ENCODE measurements at places on chromosomes 3 and 15. TPM values are rescaled to one million over a fixed set of nuclear protein-coding genes. Genes with fewer than 3 reads are reported as not detected.

GRCh38 chr3:122076491-122077292 is 21.5 kb downstream of the CD86 start:
- no peak for DNase-seq

DNA sequence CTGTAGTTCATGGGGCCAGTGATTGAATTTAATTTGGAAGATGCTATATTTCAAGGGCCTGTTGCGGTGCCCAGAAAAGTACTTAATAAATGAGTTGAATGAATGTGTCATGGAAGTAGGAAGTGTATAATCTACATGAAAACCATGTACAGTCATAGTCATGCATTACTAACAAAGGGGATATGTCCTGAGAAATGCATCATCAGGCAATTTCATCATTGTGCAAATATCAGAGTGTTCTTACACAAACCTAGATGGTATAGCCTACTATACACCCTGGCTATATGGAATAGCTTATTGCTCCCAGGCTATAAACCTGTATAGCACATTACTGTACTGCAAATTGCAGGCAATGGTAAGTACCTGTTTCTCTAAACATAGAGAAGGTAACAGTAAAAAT is 10.7 kb upstream of the MYO5C start:
- DNase-seq: no peak

DNA sequence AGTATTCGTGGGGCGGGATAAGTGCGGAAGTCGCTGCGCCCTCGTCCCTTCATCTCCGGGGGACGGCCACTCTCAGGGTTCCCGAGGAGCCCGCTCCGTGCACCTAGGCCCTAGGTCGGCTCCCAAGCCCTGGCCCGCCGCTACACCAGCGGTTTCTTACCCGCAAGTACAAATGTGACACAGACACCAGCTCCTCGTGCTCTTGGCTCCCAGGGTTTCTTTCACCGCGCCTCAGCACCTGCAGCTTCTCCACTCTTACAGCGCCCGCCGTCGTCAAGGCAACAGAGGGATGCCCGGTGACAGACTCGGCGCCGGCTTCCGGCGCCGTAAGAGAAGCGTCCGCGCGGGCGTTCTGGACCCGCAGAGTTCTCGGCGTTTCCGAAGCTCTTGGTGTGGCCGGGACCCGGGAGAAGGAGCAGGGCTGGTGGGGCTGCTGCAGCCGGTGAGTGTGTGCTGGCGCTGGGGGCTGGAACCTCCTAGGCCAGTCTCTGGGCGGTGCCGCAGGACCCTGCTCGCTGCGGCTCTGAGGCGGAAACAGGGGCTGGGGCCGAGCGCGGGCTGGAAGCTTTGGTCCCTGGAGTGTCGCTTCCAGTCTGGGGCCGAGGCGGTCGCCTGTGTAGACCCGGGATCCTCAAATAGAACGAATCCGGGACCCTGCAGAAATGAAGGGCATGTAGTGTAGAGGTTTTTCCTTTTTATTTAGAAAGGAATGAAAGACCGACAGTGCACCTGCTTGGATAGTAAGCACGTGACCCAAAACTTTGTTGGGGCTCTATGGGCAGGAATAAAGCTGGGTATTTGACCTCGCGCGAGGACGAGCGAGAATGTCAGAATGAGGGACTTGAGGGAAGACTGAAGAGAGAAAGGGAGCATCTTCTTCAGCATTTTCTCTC is 155.4 kb upstream of the GOLGA6L4 start:
- DNase-seq: no peak

GRCh38 chr15:88803920-88804247 is 648 bp downstream of the ACAN start:
- no peak for DNase-seq

The CAPN3 gene
- 7.5 TPM for total RNA-seq

DNA sequence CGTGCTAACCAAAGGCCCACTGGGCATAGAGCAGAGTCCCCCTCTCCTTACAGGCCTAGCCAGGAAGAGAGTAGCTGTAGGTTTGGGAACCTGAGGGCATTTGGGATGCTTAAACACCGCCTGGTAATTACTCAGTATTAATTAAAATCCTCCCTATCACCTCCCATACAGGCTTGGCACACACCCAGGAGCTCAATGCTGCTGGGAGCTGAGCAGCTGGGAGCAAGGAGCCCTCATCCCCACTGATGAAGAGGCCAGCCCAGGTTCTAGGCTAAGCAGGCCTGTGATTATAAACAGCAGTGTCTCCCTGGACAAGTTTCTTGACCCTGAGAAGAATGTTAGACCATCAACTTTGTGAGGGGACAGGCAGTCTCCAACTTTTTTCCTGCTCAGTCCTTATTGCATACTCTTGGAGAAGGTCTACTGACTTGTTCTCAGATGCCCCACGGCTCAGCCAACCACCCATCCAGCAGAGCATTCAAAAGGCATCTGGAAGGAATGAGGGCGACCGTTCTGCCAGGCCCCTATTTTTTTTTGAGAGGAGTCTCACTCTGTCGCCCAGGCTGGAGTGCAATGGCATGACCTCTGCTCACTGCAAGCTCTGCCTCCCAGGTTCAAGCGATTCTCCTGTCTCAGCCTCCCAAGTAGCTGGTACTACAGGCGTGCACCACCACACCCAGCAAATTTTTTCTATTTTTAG is 1.3 kb upstream of the PRKAR2A start:
- DNase-seq: no peak

GRCh38 chr3:13419505-13420044 is 547 bp downstream of the NUP210 start:
- DNase-seq: no peak

- no peak for DNase-seq
Measured at GRCh38 chr3:170062769-170063168, 25.0 kb downstream of the GPR160 start.

The ECE2 gene
- not detected for total RNA-seq

The MBD4 gene
- 29.3 TPM for total RNA-seq

DNA sequence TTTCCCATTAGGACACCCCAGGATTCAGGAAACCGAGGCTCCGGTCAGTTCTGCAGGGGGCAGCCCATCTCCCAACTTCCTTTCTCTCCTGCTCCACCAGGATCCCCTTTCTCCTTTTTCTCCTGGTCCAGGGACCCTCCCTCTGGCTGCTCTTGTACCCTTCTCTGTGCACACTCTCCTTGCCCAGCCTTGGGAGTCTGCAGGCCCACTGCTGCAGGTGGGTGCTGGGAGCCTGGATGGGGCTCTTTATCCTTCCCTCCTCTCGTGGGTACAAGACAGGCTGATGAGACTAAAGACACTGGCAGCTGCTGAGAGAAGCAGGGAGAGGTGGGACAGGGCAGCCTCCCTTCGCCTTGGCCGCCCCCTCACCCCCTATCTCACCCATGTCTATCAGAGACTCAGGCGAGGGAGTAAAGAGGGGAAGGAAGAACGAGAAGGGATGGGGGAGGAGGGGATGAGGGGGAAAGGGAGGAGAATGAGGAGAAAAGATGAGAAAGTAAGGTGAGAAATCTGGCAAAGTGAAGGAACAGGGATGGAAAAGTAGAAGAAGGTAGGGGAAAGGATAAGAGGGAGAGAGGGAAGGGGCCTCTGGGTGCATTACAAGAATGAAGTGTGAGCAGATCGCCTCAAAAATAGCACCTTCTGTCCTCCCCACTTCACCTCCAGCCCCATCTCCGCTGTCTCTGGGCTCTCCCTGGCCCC is 45.2 kb downstream of the ITGA11 start:
- DNase-seq: no peak

GRCh38 chr3:57170946-57171345 is 5.8 kb upstream of the IL17RD start:
- DNase-seq: no peak

GRCh38 chr3:126412841-126413692 is 18.4 kb downstream of the CFAP100 start:
- no peak for DNase-seq

DNA sequence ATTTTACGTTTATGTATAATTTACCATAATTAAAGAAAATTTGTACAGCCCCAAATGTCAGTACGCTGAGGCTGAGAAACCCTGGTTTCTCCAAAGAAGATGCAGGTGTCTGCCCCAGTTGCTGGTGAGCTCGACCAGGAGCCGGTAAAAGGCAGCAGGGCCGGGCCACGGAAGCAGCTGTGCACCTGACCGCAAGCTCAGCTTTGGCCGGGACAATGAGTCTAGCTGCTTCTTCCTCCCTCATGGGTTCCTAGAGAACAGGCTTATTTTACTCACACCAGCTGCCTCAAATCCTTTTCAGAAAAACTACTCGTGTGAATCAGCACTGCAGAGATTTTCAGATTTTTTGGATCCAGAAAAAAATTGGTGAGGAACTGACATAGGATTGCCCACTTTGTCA is 18.0 kb upstream of the ZXDC start:
- DNase-seq: no peak

DNA sequence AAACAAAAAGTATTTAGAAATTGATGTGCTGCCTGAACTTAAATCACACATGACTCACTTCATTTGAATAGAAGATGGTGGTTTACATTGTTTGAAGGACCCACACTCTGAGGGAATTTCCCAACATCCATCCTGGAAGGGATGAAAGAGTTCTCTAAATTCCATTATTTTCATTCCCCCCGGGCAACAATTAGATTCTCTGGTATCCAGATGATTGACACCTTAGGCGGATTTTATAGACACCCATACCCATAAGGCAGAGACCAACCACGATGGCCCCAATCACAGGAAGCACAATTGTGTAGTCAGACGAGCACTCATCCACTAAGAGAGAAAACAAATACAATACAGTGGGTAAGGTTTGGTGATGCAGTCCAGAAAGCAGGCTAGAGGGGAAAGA is 24.6 kb upstream of the MCCC1 start:
- DNase-seq: no peak

The ACP3 gene
- total RNA-seq: 4.1 TPM

DNA sequence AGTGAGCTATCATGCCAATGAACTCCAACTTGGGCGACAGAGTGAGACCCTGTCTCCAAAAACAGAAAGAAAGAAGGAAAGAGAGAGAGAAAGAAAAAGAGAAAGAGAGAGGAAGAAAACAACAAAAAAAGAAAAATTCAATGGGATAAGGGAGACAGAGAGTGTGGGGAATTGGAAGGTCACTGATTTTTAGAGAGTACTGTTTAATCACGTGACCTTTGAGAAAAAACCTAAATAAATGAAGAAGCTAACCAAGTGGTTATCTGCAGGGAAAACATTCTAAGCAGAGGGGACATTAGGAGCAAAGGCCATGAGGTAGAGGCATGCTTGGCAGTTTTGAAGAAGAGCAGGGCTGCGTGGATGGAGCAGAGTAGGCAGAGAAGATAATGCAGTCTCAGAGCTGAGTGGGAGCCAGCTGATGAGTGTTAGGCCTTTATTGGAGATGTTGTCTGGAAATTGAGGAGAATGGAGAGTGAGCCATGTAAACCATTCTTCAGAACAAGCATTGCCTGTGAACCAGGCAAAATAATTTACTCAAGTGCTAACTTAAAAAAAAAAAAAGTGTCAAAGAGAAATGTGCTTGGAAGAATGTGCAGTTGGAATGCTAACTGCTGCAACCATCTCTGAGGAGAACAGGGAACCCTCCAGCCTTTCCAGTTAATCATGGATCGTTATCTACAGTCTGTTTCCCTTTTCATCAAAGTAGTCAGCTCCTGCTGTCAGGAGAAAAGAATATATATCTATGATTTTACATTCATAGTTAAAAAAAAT is 377.3 kb upstream of the SEMA6D start:
- no peak for DNase-seq

- no peak for DNase-seq
Measured at GRCh38 chr15:88980498-88980897, 67.3 kb upstream of the MFGE8 start.

GRCh38 chr3:74269689-74270088 is 344.8 kb downstream of the CNTN3 start:
- DNase-seq: no peak

DNA sequence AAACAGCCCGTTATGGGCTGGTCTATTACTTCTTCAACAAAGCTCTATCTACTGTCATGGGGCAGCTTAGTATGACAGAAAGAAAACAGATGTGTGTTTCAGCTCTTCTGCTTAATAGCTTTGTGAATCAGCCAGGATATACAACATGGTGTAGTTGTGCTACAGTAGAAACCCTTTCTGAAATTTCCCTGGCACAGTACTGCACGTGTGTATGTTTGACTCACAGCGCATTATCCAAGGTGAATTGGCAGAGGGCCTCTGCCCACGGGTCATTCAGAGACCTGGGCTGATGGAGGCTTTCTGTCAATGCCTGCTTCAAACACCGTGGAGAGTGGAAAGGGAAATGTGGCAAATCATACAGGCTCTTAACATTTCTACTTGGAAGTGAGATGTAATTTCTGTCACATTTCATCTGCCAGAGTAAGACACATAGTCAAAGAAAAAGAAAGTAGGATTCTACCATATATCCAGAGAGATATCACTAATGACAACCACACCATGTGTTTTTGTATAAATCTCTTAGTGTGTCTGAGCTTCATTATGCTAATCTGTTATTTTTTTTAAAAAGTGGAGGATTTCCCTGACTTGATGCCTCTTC is 505.1 kb downstream of the CNTN4 start:
- no peak for DNase-seq

DNA sequence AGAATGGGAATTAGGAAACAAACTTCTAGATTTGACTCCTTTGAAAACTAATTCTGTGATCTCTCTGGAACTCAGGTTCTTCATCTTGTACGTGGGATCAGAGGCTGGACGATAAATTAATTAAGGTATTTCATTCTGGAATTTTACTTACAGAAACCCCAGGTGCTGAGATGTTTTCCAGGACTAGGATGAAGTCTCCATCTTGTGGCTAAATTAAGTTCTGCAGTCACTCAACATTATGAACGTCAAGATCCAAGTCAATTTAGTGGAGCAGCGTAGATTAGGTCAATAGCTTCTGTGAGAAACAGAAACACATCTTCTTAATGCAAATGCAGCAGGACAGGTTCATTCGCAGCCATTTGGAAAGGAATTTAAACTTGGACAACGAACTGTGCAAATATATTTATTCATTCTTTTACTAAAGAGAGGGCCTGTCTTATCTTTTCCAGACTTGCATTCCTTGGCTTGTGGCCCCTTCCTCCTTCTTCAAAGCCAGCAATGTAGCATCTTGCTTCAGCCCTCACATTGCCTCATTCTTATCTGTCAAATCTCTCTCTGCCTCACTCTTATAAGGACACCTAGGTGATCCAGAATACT is 26.7 kb upstream of the TMC3 start:
- no peak for DNase-seq

The CADPS gene
- 1.6 TPM for total RNA-seq

DNA sequence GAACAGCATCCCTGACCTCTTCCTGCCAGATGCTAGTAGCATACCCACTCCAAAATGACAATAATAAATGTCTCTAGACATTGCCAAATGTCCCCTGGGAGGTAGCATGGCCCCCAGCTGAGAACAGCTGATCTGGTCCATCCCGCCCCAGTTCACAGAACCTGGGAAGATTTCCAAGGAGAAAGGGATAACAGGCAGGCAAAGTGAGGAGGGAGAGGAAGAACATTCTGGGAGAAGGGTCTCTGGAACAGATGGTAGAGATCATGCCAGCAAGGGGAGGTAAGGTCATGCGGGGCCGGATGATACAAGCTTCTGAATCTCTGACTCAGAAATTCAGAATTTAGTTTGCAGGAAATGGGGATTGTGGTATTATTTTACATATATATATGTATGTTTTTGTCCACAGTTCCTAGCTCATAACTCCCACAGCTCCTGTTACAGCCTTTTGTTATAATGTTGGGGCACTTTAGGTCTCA is 192.7 kb downstream of the SUCLG2 start:
- no peak for DNase-seq

The B2M gene
- 3,373 TPM for total RNA-seq

GRCh38 chr3:191414286-191414685 is 46.7 kb upstream of the PYDC2 start:
- DNase-seq: no peak

All from omental fat pad (tissue), 4 donors.